GM18507 (cell line): ENCODE measurements at places on chromosomes 1 and 21.

DNA sequence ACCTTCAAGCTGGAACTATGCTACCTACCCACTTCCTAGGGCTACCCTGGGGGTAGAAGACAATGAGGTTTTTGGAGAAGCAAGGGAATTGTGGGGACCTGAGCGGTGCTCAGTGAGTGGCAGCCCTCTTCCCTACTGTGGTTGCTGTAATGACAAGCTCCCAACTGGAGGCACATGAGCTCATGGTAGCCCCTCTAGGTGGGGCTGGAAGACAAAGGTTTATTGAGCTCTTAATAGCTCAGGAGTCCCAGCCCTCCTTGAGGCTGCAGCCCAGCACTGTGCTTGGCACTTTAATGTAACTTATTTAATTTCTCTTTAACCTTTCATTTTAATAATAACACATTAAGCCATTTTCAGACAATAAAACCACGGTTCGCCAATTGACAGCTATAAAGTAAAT, 528.9 kb downstream of the OMA1 start:
- DNase-seq: no peak

GRCh38 chr1:109210058-109210457, 3.7 kb upstream of the SARS1 start:
- no peak for DNase-seq

GRCh38 chr1:37306461-37306860, 167.9 kb upstream of the ZC3H12A start:
- no peak for DNase-seq

GRCh38 chr1:85375493-85375892, 89.5 kb downstream of the DDAH1 start:
- DNase-seq: no peak

GRCh38 chr1:67785847-67786753, 47.2 kb downstream of the GNG12 start:
- no peak for DNase-seq

GRCh38 chr1:169929210-169929526, 35.5 kb upstream of the SCYL3 start:
- no peak for DNase-seq

DNA sequence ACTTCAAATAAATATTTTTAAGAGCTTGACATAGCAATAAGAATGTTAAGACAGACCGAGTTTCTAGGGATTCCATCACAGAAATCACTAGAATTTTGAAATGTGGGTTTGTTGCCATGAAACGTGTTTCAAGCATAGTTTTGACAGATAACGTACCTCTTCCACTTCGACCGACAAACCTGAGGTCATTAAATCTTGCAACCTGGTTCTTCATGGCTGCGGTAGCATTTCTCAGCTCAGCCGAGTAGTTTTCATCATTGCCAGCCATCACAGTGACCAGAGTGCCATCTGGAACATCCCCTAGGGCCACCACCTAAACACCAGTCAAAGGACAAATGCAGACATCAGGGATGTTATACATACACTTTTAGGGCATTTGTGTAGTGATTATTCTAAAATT, 168.7 kb downstream of the RUNX1 start:
- DNase-seq: no peak

DNA sequence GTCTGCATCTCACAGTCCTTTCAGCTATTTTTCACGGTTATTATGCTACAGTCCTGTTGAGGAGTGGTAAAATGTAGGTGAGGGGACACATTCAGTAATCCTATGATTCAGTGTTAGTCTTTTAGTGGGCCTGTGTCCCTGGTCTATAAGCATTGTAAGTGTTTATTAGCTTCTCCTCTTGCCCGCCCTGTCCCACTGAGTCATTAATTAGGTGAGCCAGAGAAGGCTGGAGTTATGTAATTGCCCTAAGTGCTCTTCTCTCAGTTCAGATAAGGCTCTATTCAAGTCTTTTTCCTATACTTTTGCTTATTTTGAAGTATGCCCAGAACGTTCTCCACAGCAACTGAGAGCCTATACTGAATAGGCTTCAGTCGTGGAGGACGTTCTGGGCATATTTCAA, 76.3 kb upstream of the ZRANB2 start:
- no peak for DNase-seq

- no peak for DNase-seq
Observed at GRCh38 chr1:47781171-47781959, 215.8 kb downstream of the TRABD2B start.

GRCh38 chr1:87024936-87025540, 110.6 kb downstream of the HS2ST1 start:
- DNase-seq: no peak

GRCh38 chr21:22710721-22711120, 1712.5 kb downstream of the NCAM2 start:
- DNase-seq: no peak

DNA sequence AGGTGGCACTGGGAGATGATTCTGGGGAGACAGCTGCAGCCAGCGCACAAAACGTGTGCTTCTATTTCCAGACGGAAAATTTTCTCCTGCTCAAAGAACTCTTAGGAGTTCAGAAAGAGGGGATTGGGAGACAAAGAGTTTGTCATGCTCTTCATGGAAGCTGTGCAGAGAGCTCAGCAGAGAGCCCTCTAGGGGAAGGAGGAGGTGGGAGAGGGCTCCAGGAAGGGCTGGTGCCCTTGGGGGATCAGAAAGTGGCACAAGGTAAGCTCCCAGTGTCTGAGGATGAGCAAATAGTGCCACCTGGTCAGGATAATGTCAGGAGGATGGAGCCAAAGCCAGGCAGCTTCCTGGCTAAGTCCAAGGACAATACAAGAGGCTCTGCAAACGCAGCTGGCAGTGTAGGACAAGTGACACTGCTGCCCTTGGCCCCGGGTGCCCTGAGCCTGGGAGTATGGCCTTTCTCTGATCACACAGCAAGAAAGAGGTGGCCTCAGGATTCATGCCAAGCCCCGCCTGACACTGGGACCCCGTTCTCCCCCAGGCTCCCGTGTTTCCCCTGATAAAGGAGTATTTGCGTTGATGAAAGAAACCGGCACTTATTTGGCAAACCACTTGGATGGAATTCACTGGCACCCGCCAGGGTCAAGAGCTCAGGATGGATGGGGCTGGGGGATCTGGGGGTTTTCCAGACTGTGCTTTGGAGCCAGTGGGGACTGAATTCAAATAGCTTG, 254.0 kb downstream of the PTPRU start:
- DNase-seq: no peak
